ENCODE measurements at places on chromosomes 1 and 21. TPM values are rescaled to one million over a fixed set of nuclear protein-coding genes. Genes with fewer than 3 reads are reported as not detected.

- DNase-seq, result no peak
Measured at GRCh38 chr21:31331231-31331630, 12.8 kb downstream of the TIAM1 start.

Gene OR2L3
- total RNA-seq, result not detected

Gene AIRE
- 0.58 TPM for total RNA-seq

Gene MAPKAPK2
- total RNA-seq, result 95.2 TPM

DNA sequence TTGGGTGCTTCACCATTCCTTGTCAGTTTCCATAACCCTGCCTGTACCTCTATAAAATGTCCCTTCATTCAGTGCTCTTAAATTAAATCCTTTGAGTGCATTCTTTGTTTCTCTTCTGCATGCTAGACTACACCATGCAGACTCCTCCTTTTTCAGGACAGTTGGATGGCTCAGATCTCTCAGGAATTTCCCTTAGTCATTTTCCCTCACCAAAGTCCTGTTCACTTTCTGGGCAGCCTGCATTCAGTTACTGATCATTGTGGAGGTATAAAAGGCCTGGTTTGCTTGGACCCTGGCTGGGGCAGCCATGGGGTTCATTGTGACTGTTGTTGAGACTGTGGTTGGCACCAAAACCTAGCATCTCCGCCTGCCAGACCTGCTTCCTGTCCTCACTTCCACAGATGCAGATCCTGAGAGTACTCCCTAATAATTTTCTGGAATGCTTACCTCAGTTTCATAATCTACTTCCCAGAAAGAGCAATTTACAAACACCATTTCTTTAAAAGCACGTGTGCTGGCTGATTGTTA lies 88.4 kb downstream of the PDE4B start:
- DNase-seq, result no peak

Gene C1QTNF12
- total RNA-seq, result 2.0 TPM

Gene METTL18
- total RNA-seq, result 15.7 TPM

- DNase-seq, result no peak
Measured at GRCh38 chr1:218665221-218665620, 320.1 kb downstream of the TGFB2 start.

Gene MTARC2
- not detected for total RNA-seq
